ENCODE measurements at places on chromosomes 4 and X. TPM values are rescaled to one million over a fixed set of nuclear protein-coding genes. Genes with fewer than 3 reads are reported as not detected.

Gene MAP7D2
- total RNA-seq: 2.8 TPM

Gene CLNK
- not detected for total RNA-seq

DNA sequence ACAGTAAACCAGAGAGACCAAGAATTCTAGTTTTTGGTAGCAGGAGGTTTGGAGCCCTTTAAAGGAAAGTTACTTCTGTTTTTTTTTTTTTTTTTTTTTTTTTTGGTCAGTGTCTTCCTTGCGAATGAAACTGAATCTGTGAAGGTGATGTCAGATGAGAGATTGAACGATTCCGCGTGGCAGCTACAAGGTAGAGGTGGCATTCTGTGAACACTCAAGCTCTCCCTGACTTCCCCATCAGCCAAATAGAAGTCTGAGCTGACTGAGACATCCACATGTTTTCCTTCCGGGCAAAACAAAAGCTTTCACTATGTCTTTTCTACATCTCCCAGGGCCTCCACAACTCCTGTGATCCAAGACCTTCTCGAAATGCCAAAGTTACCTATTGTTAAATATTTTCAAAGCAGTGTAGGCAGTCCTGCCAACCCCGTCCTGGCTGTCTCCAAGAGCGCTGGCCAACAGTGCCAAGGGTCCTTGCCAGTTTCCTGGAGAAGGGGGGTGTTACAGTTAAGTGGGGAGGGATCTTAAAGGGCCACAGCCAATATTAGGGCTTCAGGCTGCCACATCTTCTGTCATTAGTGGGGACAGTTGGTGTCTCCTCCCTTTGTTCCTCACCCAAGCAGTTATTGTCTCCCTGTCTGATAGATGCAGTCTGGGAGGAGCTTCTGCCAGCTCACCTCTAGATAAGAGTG lies 102.9 kb upstream of the SLC34A2 start:
- peak overlapping the region; percentile 43 for H3K27ac ChIP-seq
- no peaks in the 10 kb centered on the region for H3K4me1 ChIP-seq
- no peak overlapping the region for H3K4me3 ChIP-seq
- no peaks in the 10 kb centered on the region for H3K36me3 ChIP-seq
- no peaks in the 10 kb centered on the region for H3K27me3 ChIP-seq

DNA sequence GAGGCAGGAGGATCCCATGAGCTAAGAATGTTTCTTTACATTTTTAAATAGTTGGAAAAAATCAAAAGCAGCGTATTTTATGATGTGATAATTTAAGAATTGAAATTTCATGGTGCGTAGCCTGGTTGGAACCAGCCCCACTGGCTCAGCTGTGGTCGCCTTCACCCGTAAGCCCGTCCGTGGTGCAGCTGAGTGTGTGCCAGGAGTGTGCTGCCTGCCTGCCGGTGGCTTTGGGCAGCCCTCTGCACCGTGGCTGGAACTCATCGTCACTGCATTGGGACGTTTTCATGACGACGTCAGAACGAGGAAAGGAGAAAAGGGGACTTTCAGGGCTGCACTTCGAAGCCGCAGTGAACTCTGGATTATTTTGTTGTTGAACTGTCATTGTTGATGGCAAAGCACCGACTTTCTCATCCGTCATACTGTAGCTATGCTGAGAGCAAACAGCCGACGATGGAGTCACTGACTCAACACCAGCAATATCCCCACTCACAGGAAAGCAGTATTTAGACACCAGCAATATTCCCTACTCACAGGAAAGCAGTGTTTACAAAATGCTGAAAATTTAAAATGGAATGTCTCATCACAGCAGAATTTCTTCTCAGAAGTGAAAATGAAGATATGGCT lies 35.1 kb downstream of the PCGF3 start:
- H3K4me1 ChIP-seq: no peaks in the 10 kb centered on the region
- H3K36me3 ChIP-seq: peaks cover 4% of the 10 kb centered on the region
- H3K4me3 ChIP-seq: no peak overlapping the region
- no peak for DNase-seq
- H3K27ac ChIP-seq: no peak overlapping the region

GRCh38 chrX:8405631-8406030 lies 59.0 kb upstream of the VCX3B start:
- no peaks in the 10 kb centered on the region for H3K36me3 ChIP-seq
- no peaks in the 10 kb centered on the region for H3K27me3 ChIP-seq
- H3K27ac ChIP-seq: no peak overlapping the region
- H3K4me3 ChIP-seq: no peak overlapping the region

DNA sequence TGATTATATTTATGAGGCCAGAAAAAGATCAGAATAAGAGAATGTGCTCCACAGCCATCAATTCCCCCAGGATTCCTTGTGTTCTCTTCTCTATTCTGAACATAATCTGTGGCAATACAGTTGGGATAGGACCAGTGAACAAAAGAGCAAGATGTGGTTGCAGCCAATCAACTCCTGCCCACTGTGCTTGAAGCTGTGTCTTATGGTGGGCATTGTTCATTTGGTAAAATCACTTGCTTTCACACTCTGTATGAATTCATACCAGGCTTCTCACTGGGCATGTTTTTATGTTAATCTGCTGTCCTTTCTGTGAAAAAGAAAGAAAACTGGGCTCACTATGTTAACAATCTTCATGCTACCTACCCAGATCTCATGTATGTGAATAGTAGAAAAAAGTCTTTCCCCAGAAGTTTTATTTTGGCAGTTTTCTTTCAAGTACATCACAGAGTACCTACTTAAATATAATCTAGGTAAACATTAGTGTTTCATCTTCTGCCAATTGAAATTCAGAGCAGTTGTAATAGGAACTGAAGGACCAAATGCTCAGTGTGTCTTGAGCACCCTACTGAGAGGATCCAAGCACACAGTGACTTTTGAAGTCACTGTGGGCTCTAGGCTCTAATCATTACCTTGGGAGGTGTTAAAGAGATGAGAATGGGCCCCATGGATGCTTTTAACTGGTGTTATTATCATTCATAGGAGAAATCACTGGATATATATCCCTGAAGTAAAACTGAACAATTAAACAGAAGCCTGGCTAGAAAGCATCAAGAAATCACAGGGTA lies 429.2 kb upstream of the TRAM1L1 start:
- no peaks in the 10 kb centered on the region for H3K36me3 ChIP-seq
- no peaks in the 10 kb centered on the region for H3K4me1 ChIP-seq
- no peak overlapping the region for H3K27ac ChIP-seq
- no peak overlapping the region for H3K4me3 ChIP-seq
- no peak for DNase-seq
- H3K27me3 ChIP-seq: no peaks in the 10 kb centered on the region

- peak within 1 kb of the TSS; percentile 100 for H3K27ac ChIP-seq
- H3K36me3 ChIP-seq: peaks cover 18% of the 10 kb centered on the region
- peaks cover 39% of the 10 kb centered on the region for H3K4me1 ChIP-seq
- no peak for DNase-seq
- H3K4me3 ChIP-seq: peak within 1 kb of the TSS; percentile 96
- H3K27me3 ChIP-seq: no peaks in the 10 kb centered on the region
These were observed at the start of gene USP11 for GRCh38 chrX:47232803-47233332. Gene USP11 (plus strand): TSS chrX:47233009. CDS start chrX:47233044, 35 bp downstream.

- no peak overlapping the region for H3K27ac ChIP-seq
- H3K4me1 ChIP-seq: no peaks in the 10 kb centered on the region
- H3K36me3 ChIP-seq: peaks cover 15% of the 10 kb centered on the region
- DNase-seq: no peak
- no peak overlapping the region for H3K4me3 ChIP-seq
- no peaks in the 10 kb centered on the region for H3K27me3 ChIP-seq
These were observed 71.5 kb downstream of the ARHGEF9 start for GRCh38 chrX:63713526-63713925.
